Stimulated activated CD4-positive, alpha-beta T cell treated with anti-CD3 and anti-CD28 coated beads, TNF-alpha, amount 100 ng/mL, for 4 hours (primary cell): ENCODE measurements at places on chromosomes 16 and 17.
A peak's percentile ranks its signal among the peaks of the same experiment; 100 is the strongest.

GRCh38 chr17:43453331-43453812 is 30.4 kb upstream of the DHX8 start:
- no peak for DNase-seq

DNA sequence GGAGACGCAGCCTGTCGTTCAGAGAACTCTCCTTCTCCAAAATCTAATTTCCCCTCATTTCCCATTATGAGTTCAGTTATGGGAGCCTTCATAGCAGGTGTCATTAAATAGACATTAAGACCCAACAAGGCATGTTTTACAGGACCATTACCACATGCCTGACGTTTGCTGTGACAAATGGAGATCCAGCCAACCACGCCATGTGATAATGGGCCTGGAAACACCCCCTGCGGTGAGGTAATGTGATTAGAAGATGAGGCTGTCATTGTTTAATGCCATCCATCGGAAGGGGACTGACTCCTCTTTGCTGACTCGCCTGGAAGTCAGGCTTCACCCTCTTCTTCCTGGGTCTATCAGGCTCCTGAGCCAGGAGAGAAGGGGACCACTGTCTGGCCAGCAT is 76.9 kb downstream of the WSCD1 start:
- DNase-seq: no peak

DNA sequence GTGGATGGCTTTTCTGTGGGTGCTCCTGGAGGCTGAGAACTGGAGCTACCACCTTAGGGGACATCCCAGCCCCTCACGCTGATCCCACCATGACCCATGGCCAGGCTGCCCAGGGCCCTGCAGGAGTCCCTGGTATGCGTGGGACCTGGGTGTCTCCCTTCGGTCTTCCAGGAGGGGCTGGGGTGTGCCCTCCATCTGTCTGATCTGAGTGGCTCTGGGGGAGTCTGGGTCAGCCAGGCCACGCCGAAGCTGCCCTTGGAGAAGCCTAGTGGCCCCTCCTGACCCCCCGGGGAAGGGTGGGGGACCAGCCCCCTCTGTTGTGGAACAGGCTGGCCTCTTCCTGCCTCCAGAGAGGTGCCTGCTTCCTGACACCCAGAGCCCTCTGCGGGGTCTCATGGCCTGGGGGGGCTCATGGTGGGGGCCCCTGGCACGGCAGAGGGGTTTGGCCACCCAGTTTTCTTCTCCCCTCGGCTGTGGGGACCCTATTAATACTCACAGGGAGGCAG is 10.7 kb downstream of the BAIAP2 start:
- DNase-seq: no peak

DNA sequence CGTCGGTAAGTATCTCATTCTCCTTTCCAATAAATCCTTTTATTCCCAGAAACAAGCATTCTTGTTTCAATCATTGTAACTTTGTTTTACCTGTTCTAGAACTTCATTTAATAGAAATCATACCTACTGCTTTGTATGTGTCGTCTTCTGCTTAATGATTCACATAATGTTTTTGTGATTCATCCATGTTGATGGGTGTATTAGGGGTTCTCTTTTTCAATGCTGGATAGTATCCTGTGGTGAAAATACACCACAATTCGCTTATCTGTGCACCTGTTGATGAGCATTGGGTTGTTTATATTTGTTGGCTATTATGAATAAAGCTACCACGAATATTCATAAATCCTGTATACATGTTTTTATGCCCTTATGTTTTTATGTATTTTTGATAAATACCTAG is 703.2 kb downstream of the MAF start:
- DNase-seq: no peak

GRCh38 chr17:82917699-82918345 is 78.0 kb upstream of the ZNF750 start:
- no peak for DNase-seq

GRCh38 chr16:21611198-21611555 is 11.8 kb downstream of the METTL9 start:
- no peak for DNase-seq

GRCh38 chr16:68420366-68420942 is 27.9 kb downstream of the SMPD3 start:
- no peak for DNase-seq

DNA sequence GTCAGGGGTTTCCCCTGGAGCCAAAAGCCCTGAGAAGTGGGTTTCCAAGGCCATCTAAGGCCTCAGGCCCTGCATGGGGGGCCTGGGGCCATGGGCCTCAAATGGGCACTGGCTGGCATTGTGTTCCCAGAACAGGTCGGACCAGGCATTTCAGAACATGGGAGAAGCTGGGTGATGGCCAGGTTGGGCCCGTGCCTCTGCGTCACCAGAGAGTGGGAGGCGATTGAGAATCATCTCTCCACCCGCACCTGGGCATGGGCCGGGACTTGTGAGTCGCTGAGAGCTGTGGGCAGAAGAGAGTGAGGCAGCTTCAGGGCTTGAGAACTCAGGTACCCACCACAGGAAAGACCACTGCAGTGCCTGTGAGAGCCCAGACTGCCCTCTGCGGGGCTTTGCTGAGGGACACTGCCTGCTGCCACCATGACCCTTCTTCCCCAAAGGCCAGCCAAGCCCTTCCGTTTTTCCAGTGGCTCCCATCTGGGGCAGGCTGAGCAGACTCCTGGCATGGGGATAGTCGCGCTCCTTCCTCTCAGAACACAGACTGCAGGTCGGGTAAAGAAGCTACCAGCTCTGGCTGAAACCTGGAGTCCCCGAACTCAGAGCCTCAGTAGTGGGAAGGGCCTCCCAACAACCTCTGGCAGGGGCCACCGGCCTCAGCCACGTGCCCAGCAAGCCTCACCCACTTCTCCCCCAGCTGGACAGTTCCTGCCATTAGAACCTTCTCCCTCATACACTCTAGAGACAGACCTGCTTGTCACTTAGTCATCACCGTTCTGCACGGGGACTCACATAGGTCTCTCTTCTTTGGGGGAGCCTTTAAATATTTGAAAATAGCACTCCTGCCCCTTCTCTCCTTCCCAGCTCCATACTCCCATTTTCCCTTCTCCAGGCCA is 1.6 kb downstream of the RAB11FIP4 start:
- no peak for DNase-seq

DNA sequence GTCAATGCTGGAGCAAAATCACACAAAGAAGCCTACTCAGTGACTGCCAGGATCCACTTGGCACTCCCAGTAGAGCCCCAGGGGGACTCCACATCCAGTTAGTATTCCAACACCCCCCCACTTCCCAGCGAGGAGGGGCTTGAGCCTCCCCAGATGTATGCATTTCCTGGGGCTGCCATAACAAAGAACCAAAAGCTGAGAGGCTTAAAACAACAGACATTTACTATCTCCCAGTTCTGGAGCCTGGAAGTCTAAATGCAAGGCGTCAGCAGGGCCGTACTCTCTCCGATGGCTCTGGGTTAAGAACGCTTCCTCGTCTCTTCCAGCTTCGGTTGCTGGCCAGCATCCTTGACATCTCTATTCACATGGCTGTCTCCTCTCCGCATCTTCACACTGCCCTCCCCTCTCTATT is 23.0 kb upstream of the GNA13 start:
- DNase-seq: no peak

DNA sequence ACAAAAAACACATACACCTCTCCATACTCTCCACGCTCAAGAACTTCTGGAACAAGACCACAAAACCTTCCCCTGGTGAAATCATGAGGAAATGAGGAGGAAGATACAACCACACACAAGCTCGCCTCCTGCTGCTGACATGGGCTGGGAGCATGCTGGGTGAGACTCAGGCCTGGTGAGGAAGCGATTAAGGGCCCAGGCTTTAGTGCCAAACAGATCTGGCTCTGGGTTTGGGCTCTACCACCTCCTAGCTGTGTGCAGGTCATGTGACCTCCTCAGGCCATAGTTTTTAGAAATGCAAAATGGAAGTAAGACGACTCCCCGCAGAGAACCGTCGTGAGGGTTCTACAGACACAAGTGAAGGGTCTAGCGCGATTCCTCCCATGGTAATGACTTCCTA is 41.3 kb downstream of the VAC14 start:
- no peak for DNase-seq

GRCh38 chr16:86604436-86605193 is 26.3 kb downstream of the FOXL1 start:
- peak; percentile 8 for DNase-seq

- DNase-seq: no peak
Observed at GRCh38 chr17:17765359-17766076, 71.3 kb downstream of the SREBF1 start.

GRCh38 chr16:65481956-65482355 is 360.1 kb upstream of the CDH11 start:
- no peak for DNase-seq

- DNase-seq: no peak
Observed at GRCh38 chr17:65103896-65104295, 33.3 kb upstream of the RGS9 start.

DNA sequence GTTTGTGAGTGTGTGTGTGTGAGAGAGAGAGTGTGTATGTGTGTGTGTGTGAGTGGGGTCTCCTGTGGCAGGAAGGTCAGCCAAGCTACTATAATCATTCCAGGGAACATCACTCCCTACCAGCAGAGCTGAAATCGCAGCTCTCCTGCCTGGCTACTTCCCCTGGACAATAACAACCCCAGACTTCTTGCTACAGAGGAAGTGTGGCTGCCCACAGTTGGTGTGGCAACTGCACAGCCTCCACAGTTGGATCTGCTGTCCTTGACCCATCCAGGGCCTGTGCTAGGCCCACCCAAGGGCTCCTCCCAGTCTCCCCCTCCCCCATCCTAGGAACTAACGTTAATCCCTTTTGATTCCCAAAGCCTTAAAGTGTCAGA is 1.5 kb downstream of the SLC13A5 start:
- no peak for DNase-seq

- DNase-seq: no peak
Observed at GRCh38 chr17:79248843-79249493, 174.3 kb downstream of the ENGASE start.

GRCh38 chr16:65618333-65618732 is 496.5 kb upstream of the CDH11 start:
- no peak for DNase-seq

- no peak for DNase-seq
Observed at GRCh38 chr17:73278465-73279453, 17.1 kb upstream of the CPSF4L start.

DNA sequence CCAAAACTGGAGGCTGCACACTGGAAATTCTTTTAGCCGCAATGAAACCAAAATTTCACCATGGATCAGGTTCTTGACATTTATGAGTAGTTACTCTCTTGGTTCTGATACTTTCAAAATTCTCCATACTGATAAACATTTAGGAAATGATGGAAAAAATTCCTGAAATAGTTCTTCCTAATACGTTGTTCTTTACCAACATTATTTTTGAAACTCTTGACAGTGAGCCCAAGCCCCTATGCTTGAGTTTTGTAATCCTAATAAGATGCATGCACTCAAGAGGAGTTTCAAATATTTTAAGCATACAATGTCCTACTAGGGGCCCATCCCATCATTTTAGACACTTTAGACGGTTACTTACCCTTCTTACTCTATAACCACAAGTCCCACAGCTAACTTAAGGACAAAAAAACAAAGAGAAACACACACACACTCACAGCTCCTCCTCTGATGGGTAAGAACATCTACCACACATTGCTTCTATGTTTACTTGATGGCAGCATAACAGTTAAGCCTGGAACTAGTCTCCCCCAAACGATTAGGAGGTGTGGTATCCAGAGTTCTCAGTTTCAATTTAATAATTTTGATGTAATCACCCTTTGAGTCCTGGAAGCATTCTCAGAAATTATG is 3.7 kb downstream of the VEZF1 start:
- no peak for DNase-seq

- no peak for DNase-seq
Observed at GRCh38 chr17:39568702-39569101, 39.0 kb downstream of the NEUROD2 start.

- DNase-seq: no peak
Observed at GRCh38 chr16:72924537-72924926, 123.4 kb downstream of the ZFHX3 start.

DNA sequence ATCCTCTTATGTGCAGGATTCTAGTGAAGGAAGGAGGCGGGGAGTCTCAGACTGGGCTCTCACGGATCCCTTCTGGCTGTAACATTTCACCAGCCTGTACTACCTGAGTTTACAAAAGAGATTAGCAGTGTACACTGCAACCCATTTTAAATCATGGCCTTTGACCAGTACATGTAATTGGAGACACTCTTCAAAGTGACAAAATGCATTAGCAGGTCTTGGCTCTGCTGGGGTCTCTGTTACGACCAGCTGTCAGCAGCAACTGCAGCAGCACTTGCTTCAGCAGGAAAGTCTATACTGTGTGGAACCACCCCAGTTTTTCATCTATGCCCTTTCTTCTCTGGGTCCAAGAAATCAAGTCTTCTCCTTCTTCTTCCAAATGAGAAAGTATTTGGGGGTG is 322.8 kb upstream of the ASIC2 start:
- DNase-seq: no peak

GRCh38 chr17:36846410-36847292 is 90.6 kb upstream of the LHX1 start:
- no peak for DNase-seq

GRCh38 chr16:4158143-4159093 is 42.2 kb upstream of the ADCY9 start:
- no peak for DNase-seq

DNA sequence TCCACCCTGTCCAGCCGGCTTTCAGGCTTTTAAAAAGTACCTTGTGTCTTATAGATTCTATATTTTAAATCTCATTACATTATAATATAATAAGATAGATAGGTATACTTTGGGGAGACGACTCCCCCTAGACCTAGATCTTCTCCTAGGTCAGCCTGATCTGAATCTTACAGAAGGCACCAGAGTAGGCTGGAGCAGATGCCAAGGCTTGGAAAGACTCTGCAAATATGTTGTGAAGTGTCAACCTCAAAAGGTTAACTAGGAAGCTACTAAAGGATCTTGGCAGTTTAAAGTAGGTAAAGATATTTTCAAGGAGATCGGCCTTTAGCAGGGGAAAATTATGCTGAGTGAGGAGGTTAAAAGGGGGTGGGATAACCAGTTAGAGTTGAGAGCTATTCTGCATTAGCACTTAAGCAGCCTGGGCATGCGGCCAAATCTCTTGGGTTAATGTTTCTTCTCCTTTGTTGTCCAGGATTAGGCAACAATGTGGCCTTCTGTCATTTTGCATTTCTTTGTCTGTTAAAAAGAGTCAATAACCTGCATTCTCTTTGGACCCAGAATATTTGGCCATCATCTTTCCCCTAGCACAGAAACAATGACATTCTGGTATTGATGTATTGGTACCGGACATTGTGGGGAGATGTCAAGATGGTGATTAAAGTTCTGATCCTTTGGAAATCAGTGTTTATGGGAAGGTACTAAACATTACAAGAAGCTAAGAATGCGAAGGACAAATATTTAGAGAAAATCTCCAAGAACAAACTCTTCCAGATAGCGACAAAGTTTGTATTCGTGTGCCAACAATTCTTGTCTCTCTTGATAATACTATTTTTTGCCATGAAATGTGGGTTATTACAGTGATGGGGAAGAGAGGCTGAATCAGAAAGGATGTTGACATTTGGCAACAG is 51.2 kb upstream of the DHX40 start:
- DNase-seq: no peak
